Right forelimb (tissue), 1 donor: ENCODE measurements at places on chromosomes 5 and 9.

- DNase-seq, result no peak
Measured at GRCh38 chr9:78150983-78151356, 84.9 kb upstream of the CEP78 start.

DNA sequence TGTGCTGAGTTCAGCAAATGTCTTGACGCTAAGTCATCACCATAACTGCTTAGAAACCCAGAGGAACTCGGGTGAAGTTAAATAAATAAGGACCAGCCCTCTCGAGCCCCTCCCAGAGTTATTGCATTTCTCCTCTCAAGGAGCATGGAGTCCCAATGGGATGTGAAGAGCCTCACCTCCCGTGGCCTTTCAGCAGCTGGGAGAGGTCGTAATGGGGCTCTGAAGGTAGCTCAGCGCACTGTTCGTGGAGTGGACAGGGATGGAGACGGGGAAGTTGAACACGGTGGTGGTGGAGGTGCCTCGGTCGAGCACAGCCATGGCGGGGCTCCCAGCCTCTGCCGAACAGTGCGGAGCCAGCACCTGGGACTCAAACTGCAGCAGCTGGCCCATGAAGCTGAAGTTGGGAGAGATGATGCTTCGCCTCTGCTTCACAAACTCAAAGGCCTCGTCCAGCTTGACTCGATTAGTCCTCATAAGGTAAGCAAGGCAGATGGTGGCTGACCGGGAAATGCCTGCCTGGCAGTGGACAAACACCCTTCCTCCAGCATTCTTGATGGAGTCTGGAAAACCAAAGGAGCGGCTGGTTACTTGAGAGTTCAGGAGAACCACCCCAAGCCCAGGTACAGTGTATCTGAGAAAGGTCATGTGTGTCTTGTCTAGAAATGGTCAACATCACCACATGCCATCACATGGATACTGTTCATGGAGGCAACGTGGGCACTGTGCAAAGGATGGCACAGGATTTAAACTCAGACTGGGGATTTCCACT lies 2.2 kb downstream of the DUSP1 start:
- DNase-seq, result peak; percentile 65

DNA sequence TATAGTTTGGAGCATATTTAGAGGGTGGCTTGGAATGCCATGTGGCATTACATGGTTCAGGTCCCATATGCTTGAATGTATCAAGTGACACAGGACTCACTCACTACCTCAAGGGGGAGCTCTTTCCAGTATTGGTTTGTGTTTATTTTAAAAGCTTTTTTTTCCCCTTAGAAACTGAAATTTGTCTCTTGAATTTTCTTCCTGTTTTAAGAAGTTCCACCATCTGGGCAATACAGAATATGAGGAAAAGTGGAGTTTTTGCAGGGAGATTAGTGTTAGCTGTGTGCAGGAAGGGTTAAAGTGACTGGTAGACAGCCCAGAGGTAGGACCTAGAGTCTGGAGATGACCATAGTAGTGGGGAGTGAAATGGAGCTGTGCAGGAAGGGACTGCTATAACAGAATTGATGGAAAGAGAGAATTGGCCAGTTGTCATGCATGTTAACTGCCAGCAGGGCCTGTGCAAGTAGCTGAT lies 36.6 kb downstream of the CTNNA1 start:
- DNase-seq, result no peak

GRCh38 chr9:133204335-133204992 lies 4.6 kb downstream of the OBP2B start:
- DNase-seq, result no peak

DNA sequence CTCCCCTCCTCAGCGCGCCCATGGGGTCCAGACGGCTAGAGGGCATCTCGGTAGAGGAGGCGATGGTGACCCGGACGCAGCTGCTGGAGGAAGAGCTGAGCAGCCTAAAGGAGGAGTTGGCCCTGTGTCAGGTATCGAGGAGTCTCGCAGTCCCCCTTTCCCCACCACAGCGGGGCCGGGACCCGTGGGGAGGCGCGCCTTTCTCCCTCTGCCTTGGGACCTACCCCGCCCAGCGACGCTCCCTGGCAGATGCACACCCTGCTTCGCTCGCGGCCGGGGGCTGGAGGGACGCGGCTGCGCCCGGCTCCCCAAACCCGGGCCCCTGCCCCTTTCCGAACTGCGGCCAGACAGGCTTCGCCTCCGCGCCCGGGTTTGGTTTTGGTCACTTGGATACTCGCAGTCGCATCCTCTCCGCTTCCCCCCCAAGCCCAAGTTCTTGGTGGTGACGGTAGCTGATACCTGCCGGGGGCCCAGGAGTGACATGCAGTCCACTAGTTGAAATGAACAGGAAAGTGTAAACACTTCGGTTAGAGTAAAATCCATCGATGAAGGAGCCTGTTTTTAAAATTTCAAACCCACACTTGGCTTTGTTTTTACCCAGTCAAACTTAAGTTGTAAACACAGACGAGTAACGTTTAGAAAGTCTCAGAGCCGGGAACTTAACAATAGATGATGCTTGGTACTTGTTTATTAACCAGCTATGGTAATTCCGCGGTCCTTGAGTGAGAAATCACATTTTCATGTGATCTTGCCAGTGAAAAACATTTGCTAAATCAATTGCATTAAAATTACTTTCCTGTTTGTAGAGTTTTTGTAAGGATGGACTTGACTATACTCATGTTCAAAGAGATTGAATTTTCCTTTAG lies 688 bp downstream of the CNTLN start:
- peak; percentile 80 for DNase-seq

GRCh38 chr9:71847892-71848291 lies 63.1 kb downstream of the ABHD17B start:
- DNase-seq, result no peak

DNA sequence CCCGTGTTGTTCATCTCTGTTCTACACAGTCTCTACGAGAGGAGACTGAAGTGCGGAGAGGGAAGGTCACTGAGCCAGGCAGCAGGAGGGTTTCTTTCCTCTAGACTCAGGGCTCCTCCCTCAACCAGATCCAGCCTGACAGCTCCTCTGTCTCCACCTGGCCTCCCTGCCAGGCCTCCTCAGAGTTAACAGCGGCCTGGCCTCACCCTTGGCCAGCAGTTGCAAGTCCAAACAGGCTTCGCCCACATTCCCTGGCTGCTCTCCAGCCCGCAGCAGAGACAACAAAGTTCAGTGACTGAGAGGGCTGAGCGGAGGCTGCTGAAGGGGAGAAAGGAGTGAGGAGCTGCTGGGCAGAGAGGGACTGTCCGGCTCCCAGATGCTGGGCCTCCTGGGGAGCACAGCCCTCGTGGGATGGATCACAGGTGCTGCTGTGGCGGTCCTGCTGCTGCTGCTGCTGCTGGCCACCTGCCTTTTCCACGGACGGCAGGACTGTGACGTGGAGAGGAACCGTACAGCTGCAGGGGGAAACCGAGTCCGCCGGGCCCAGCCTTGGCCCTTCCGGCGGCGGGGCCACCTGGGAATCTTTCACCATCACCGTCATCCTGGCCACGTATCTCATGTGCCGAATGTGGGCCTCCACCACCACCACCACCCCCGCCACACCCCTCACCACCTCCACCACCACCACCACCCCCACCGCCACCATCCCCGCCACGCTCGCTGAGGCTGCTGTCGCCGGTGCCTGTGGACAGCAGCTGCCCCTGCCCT lies at the start of gene HRCT1:
HRCT1 (plus strand) TSS at position 291 of the 768 bp plus-strand sequence; CDS start at position 377, 86 bp downstream.
- peak; percentile 91 for DNase-seq

DNA sequence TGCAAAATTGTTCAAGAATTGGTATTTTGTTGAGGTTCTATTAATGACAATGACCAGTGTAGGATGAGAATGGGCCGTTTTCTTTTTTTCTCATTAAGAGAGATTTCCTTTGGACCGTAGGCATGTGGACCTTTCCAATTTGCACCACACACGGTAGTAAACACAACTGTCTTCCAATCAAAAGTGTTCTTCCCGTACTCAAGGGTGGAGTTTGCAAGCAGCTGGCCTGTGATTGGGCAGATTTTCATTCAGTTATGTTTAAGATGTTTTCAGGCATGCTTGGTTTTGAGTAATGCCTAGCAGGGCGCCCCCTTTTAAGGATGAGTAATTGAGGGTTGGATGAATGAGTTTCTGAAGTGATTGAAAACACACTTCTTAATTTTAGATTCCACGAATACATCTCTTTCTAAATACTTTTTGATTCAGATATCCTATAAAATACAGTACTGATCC lies 2.5 kb downstream of the KDM3B start:
- no peak for DNase-seq

DNA sequence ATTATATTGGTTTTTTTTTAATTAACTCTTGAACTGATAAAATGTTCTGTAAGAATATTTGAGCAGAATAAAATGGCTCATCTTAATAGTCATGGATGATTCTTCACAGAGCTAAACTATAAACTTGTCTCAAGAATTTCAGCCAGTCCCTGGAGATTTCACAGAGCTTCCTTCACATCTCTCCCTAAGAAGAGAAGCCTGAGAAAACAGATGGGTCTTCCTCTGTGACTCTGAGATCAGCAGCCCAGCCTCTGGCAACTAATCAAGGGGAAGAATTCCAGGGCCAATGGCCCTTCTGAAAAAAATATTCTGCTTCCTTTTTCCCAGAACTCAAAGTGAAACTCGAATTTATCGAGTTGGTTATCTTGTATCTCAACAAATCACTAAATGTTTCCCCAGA lies 122.2 kb upstream of the ITGA1 start:
- no peak for DNase-seq

- DNase-seq, result no peak
Measured at GRCh38 chr9:132295181-132295580, 59.6 kb downstream of the SETX start.

GRCh38 chr5:32207355-32207634 lies 33.2 kb upstream of the GOLPH3 start:
- DNase-seq, result no peak

DNA sequence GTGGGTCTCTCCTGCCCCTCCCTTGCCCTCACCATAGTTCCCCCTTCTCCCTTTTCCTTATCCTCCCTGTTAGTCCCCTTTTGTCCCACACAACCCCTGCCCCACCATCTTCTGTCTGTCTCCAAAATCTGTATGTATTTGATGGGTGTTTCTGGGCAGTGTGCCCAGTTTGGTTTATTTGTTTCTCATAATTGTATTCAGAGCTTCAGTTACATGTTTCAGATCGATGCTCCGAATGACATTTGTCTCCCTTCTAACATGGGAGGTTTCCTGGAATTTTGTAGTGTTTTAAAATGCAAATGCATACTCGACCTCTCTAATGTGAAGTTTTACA lies 22.2 kb downstream of the FBXL7 start:
- DNase-seq, result no peak

DNA sequence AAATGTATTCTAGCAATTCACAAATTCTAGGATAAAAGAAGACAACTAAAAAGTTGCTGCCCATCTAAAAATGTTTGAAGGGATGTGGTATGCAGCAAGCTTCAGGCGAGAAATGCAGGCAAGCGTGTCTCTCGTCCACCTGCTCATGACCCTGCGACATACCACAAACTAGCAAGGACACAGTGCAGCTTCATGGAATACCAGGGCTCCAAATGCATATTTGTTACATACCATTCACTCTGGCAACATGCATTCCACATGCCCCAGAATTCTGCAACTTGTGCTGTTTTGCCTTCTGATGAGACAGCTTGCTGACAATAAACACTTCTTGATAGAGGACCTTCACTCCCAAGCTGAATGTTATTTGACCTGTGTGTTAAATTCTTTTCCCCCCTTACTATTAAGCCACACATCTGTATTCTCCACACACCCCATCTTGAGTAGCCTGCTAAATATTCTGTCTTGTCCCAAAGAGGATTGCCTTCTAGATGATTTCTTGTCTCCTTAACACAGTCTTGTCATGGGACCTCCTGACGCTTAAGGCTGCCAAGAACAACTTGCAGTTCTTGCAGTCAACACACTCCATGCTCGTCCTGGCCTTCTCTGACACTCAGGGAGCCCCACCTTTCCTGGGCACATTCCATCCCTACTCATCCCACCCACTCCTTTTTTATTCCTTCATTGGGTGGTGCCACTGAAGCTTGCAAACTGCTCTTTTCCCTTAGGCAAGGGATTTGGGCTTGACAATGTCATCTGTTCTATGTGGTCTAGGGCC lies 340.5 kb downstream of the PIK3R1 start:
- no peak for DNase-seq

- peak; percentile 81 for DNase-seq
Measured at GRCh38 chr5:137753691-137754187, 424 bp downstream of the HNRNPA0 start.

- DNase-seq, result no peak
Measured at GRCh38 chr5:136793300-136793699, 428.0 kb upstream of the TRPC7 start.

DNA sequence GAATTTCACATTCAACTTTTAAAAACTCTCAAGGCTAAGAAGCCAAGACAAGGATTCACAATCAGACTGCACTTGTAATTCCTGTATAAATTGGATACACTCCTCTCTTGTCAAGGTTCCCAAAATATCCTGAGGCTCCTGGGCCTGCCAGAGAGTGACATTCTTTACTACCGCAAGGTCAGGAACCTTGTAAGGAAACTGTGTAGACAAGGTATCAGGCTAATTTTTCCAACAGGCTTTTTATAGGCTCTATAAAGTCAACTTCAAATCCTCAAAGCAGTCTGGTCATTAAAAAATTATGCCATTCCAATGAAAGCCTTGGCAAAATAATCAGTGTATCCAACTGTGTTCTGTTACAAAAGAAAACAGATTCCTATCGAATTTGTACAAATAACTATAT lies 15.5 kb upstream of the PAIP1 start:
- no peak for DNase-seq

- peak; percentile 24 for DNase-seq
Measured at GRCh38 chr9:89864257-89864656, 259.4 kb downstream of the GADD45G start.

GRCh38 chr9:106321394-106322180 lies 541.4 kb upstream of the ZNF462 start:
- DNase-seq, result no peak

DNA sequence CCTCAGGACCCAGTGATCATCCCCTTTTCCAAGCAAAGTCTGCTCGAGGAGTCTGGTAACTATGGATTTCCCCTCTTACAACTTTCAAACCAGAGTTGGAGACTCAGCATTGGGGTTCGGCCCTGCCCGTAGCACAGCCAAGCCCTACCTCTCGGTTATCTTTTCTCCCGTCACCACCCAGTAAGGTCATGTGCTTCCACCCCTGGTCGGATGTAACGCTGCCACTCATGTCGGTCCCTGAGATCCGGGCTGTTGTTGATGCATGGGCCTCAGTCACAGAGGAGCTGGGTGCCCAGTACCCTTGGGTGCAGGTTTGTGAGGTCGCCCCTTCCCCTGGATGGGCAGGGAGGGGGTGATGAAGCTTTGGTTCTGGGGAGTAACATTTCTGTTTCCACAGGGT lies 1.2 kb downstream of the GALT start:
- no peak for DNase-seq

DNA sequence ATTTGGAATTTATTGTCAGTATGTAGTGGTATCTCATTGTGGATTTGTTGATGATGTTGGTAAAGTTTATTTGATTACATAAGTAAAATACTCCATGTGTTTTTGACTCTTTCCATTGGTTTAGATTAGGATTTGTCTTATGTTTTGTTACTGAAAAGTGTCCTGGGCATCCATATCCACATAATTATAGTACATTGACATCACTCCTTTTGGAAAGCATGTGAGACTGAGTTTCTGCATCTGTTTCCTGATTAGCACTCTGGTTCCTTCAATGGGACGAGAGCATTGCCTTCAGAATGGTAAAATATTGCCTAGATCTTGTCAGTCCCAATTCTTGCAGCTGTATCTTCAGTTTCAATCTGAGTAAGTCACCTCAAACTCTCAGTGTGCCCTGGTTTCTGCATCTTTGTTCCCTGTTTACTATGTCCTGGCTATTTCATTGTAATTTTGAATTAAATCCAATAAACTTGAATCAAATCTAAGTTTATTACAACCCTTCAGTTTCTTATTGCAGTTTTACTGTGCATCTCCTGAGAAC lies 128.1 kb downstream of the FBXO38 start:
- no peak for DNase-seq
